Adrenal gland (tissue), 19 donors: ENCODE measurements at places on chromosomes 11 and 22. TPM values are rescaled to one million over a fixed set of nuclear protein-coding genes. Genes with fewer than 3 reads are reported as not detected.

GRCh38 chr11:74877132-74877531 is 71.8 kb downstream of the XRRA1 start:
- DNase-seq: no peak

DNA sequence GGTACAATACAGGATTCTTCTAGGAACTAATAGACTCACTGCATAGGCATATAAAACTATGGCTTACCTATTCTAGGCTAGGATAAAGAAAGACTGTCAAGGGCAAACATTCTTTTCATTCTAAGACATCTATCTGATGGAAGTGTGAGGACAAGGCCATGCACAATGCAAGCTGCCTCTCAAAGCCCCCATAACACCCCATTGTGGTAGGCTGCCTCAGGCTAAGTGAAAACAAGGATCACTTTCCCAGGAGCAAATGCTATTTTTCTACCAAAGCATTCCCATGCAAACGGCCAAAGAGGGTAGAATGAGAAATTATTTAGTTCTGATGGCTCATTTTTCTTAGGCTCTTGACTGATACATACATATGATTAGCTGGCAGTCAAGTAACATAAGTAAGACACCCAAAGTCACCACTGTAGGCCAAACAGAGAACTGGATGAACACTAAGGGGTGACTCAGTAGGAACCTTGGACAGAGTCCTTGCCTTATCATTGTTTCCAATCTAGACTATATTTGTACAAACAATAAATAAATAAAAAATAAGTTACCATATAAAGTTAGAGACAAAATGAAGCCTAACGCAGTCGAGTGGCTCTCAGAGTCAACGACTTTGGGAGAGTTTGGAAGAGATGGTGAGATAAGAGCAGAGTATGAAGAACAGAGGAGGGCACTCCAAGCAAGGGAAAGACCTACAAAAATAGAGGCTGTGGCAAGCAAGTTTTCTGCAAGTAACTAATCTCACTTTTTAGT is 303.6 kb downstream of the SBF2 start:
- no peak for DNase-seq

GRCh38 chr11:70839851-70840250 is 412.5 kb downstream of the SHANK2 start:
- no peak for DNase-seq

- no peak for DNase-seq
These were observed 376.4 kb downstream of the CADM1 start for GRCh38 chr11:115127790-115128189.

DNA sequence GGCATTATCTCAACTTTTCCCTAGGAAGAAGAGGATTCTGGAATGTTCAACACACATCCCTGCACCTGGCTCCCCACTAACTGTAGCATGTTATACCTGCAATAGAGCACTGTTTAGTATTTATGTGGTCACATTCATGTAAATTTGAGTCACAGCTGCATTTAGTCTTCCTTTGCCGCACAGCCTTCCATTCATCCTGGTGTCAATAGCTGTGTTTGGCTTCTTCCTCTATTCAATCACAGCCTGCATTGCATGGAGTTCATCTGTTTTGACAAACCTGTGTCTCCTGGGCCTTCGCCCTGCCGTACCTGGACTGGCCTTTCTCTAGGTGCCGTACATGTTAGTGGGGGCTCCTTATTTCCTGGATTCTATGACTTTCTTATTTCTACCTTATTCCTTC is 4.1 kb upstream of the C22orf39 start:
- no peak for DNase-seq

DNA sequence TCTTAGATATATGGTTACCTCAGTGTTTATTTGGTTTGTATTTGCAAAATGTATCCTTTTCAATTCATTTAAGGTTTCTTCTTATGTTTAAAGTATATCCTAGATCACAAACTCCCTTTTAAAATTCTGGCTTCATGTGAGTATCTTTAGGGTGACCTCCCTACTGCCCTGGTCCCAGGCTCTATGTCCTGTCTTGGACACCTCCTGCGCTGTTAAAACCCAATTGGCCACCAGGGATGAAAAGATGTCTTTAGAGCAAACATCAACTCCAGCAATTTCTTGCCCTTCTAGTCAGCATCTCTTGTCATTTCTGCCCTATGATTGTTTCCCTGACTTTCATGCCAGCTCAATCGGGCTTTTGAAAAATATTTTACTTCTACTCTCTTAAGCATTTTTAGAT is 28.8 kb upstream of the SYT13 start:
- no peak for DNase-seq

DNA sequence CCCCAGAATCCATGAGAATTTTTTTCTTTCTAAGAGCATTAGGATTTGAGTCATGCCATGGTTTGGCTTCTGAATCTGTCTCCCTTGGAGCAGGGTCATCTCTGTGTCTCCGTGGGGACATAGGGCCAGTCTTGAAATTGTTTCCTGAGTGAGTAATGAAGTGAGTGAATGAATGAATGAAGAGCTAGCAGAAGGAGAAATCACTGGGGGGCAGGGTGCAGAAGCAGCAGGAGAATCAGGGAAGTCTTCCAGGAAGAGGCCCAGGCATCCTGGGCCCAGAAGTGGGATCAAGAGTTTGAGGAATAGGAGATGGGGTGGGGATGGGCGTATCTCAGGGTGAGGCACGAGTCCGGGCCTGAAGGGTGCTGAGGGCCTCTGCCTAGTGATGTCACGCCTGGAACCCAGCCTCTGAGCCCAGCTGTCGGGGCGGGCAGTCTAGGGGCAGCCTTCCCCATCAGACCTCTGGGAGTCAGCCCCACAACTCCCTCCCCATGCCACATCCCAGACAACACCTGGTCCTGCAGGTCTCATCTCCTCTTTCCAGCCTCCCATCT is 12.5 kb upstream of the MGAT3 start:
- DNase-seq: no peak

- peak; percentile 63 for DNase-seq
These were observed 1.2 kb upstream of the MICALL1 start for GRCh38 chr22:37904572-37905533.

- DNase-seq: peak; percentile 91
These were observed 4.1 kb upstream of the MAPK11 start for GRCh38 chr22:50274311-50274710.

DNA sequence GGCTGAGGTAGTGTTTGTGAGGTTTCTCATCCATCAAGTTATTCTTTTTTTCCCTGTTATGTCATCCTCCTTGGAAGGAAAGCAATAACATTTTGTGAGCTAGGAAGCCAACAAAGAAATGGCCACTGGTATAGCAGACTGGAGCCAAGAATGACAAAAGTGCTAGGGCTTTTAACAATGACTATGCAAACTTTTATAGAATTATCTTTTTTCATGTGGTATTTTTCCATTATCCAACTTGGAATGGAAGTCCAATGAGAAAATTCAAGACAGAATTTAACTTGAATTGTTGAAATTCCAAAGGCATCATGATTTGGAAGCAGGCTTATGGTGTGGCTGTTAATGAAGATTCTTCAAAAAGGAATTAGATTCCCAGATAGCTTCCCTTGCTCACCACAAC is 216.4 kb upstream of the PDGFD start:
- DNase-seq: no peak

DNA sequence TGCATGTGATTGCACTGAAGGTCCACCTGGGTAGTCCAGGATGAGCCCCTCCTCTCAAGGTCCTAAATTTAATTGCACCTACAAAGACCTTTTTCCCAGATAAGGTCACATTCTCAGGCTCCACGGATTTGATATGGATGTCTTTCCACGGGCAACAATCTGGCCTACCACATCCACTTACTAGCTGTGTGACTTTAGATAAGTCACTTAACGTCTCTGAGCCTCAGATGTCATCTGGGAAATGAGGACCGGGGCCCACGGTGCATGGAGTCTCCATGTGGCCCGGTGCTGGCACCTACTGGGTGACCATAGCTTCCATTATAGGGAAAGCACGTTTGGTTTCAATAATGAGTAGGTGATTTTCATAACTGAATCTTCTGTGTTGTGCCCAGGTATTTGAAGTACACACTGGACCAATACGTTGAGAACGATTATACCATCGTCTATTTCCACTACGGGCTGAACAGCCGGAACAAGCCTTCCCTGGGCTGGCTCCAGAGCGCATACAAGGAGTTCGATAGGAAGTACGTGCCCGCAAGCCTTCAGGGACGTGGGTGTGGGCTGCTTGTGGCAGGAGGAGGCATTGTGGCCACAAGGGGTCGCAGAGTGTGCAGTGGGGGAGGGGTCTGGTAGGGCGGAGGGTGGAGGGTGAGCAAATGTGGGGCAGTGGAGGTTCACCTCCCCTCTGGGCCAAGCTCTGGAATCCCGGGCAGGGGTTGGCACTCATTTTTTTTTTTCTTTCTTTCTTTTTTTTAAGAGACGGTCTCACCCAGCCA is 55.7 kb downstream of the ARHGAP8 start:
- no peak for DNase-seq

GRCh38 chr22:29408940-29409339 is 20.6 kb upstream of the AP1B1 start:
- DNase-seq: no peak

DNA sequence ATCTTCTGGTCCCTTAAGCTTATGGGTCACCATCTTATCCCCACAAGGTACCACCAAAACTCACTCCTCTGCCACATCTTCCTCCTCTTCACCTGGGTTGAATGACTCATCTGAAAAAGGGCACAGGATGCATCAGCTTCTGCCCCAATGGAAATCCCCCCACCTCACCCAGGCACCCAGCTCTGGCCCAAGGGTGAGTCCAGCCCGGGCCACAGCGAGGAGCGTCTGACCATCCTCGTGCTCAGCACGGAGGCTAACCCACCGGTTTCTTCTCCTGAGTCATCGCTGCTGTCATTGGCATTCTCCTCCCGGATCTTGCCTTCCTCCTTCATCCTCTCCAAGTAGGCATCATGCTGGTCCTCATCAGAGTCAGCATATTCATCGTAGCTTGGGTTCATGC is 5.3 kb upstream of the TNKS1BP1 start:
- DNase-seq: no peak

- DNase-seq: peak; percentile 33
These were observed 150.9 kb upstream of the THY1 start for GRCh38 chr11:119573858-119574257.

CARNS1 gene
- total RNA-seq: 0.32 TPM

GGT1 gene
- total RNA-seq: 3.4 TPM

POTEH gene
- total RNA-seq: not detected

TRPM5 gene
- 1.6 TPM for total RNA-seq

CRYAB gene
- total RNA-seq: 81.5 TPM

ZBED5 gene
- total RNA-seq: 16.5 TPM

CCDC81 gene
- total RNA-seq: not detected

TRPC6 gene
- 0.76 TPM for total RNA-seq

SLC1A2 gene
- total RNA-seq: 4.8 TPM
